ENCODE measurements at places on chromosomes 1 and 21.
A peak's percentile ranks its signal among the peaks of the same experiment; 100 is the strongest.

DNA sequence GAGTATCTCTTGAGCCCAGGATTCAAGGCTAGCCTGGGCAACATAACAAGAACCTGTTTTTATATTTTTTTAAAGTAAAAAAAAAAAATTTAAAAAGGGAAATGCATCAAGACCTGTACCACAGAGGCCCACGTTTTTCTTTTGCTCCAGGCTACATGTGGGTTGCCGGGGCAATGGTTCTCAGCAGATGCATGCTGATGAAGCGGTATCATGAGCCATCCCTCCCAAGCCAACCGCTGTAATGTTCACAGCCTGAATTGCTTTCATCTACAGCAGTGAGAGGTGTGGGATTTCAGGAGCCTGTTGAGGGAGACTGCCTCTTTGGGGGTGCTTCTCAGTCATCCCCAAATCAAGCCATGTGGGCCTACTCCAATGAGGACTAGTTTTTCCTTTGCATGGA is 60.5 kb downstream of the CD58 start:
- DNase-seq: no peak

- DNase-seq: no peak
These were observed 101.2 kb downstream of the FASLG start for GRCh38 chr1:172760121-172760520.

DNA sequence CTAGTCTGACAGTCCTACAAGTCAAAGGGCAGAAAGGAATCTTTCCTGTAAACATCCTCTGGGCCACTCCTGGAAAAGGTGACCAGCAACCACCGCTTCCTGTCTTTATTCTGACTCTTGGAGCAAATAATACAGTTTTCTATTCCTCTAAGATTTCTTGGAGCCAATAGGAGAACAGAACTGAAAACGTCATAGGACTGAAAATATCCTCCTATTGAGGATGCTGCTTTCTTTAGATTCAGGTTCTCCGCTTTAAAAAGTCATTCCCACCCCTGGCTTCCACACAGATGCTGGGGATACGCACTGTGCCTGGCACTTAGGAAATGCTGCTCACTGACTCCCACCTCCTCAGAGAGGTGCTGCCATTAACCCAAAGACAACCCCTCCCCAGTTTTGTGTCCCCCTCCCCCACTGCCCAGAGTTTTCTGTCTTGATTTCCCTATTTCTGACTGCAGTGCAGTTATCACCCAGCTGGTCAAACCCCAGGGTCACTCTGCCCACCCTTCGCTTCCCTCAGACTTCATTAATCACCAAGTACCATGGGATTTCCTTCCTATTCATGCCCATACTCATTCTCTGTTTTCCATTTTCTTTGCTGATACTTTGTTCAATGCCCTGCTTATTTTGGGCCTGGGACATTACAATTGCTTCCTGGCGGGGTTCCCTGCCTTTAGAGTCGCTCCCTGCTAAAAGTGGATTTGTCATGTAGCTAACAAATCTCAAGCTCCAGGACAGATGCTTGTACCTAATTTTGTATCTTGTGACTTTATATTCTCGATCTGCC is 82.1 kb upstream of the ARHGAP29 start:
- DNase-seq: no peak

DNA sequence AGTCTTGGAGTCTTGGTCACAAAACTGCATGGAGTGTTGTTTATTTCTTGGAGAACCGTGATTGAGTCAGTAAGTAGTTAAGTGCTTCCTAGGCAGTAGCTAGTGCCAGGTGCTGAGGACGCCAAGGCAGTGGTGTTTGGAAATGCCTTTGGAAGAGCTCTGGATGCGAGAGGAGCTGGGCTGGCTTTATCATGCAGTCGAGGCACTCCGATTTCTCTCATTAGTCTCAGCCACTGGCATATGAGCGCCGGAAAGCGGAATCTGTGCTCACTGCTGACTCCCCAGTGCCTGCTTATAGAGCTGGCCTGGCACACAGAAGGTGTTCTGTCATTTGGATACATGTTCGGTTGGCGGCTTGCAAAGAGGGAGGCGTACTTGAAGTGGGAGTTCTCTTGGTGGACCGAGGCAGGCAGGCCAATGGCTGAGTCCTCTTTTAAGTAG is 3.6 kb downstream of the TENT5C start:
- no peak for DNase-seq

DNA sequence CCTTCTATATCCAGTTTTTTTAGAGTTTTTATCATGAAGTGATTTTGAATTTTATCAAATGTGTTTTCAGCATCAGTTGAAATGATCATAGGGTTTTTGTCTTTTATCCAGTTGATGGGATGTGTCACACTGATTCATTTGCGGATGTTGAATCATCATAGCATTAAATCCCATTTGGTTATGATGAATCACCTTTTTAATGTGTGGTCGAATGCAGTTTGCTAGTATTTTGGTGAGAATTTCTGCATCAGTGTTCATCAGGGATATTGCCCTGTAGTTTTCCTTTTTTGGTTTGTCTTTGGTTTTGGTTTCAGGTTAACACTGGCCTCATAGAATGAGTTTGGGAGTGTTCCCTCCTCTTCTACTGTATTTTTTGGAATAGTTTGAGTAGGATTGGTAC is 80.3 kb downstream of the DIRAS3 start:
- no peak for DNase-seq

GRCh38 chr21:46322351-46323226 is 1.1 kb downstream of the C21orf58 start:
- DNase-seq: peak; percentile 22

DNA sequence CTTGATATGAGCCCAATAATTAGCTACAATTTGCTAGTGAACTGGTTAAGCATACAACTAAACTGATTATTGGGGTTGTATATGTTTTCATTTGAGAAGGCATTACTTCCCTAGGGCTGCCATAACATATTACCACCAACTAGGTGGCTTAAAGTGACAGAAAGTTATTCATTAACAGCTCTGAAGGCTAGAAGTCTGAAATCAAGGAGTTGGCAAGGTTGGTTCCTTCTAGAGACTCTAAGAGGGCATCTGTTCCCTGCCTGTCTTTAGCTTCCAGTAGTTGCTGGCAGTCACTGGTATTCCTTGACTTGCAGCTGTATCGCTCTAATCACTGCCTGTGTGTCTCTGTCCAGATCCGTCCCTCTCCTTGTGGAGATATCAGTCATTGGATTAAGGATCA is 86.3 kb downstream of the LHX9 start:
- no peak for DNase-seq

DNA sequence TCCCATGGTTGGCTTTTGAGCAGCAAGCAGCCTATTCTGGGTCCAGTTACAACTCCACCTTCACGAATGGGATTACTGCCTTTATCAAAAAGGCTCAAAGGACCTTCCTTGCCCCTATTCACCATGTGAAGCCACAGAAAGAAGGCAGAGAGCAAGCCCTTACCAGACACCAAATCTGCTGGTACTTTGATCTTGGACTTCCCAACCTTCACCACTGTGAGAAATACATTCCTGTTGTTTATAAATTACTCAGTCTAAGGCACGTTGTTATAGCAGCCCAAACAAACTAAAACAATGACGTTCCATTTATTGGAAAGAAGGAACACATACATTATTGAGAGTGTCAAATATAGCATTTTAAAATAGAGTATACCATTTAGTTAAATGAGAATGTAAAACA is 1557.9 kb downstream of the PLA2G4A start:
- DNase-seq: no peak

DNA sequence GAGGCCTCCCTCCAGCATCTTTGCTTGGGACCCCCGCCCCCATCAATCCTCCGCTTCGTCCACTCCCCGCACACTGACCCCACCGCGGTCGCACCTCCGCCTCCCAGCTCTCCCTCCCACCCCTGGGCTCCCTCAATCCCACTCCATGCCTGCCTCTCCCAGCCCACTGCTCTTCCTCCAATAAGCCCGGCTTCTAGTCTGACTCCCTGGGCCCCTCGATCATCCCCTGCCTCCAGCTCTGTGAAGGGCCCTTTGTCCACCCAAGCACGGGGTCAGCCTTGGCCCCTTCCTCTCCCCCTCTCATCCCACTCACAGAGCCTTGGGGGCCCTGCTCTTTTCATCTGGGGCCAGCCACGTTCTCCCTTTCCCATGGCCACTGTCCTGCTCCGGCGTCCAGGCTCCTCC is 1.5 kb upstream of the TMEM200B start:
- DNase-seq: no peak

DNA sequence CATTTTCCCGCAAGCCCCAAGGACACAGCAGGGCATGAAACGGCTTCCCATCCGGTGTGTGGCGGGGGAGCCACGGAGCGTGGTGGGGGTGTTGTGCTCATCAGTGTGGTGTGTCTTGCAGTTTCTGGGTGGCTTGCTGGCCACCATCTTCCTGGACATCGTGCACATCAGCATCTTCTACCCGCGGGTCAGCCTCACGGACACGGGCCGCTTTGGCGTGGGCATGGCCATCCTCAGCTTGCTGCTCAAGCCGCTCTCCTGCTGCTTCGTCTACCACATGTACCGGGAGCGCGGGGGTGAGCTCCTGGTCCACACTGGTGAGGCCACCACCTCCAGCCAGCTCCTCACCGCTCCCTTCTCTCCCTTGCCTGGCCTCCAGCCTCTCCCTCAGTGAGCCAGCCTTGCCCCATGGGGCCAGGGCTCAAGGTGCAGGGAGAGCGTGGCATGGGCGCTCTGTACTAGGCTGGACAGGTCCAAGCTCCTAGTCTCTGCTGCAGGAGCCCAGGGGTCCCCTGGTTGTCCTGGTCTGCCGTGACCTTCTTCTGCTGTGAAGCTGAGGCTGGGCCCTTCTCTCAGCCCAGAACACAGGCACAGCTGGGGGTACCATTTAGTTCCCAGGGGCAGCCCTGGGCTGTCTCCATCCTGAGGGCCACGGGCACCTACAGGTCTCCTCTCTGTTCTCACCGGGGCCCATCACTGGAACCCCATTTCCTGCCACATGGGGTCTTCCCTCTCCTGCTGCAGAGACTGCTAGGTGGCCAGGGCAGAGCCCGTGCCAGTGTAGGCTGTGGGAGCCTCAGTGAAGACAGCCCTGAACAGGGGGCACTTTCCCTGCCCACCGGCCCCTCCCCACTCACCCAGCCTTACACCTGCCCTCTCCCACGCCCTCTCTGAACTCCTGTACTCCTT is 12.6 kb downstream of the AGTRAP start:
- DNase-seq: no peak

DNA sequence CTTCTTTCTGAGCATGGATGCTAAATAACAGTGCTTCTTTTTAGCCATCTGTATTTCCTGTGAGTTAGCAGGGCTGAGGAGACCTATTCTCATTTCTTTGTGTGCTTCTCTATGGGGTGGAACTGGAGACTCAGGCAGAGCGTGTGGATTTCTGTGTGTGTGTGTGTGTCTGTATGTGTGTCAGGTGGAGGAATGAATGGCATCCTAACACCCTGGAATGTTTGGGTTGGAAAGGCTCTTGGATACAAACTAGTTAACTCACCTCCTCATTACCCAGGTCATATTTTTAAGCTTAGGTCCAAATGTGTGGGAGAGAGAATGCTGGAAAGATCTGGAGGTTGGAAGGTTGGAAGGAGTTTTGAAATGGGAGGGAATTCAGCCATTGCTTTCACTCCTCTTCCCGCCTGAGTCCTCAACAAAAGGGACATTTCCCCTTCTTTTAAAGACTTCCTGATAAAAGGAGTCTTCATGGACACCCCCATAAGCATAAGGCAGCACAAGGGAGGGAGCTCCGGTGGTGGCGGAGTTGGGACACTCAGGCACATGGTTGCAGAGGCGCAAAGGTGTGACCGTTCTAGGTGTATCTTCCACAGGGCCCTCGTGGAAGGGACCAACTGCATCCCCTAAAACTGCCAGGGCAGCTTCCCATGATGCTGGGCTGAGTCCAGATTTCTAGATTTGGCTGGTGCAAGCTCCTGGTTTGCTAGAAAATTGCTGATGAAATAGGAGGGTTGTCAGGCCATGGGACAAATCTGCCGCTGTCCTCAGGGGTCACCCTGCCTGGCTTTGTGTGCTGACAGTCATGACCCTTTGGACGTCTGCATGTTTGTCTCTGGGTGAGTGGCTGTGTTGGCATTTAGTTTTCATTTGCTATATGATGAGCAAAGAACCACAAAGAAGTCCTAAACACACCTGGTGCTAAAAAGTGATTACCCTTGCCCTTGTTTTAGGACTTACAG is 37.6 kb downstream of the MTARC1 start:
- no peak for DNase-seq
